Fibroblast of the conjunctiva (primary cell): ENCODE measurements at places on chromosomes 7 and 10.

- DNase-seq: no peak
These were observed 155.3 kb upstream of the AKR1E2 start for GRCh38 chr10:4670737-4671136.

DNA sequence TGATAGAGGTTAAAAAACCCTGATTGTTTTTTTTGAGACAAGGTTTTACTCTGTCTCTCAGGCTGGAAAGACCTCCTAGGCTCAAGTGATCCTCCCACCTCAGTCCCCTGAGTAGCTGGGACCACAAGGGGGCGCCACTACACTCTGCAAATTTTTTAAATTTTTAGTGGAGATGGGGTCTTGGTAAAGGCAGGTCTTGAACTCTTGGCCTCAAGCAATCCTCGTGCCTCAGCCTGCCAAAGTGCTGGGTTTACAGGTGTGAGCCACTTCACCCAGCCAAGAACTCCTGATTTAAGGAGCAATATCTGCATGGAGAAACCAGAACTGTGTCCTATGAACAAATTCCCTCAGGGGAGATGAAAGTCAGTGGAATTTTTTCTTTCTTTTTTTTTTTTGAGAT is 7.3 kb upstream of the KLHDC10 start:
- no peak for DNase-seq

- DNase-seq: peak; percentile 94
These were observed 280.2 kb upstream of the PITRM1 start for GRCh38 chr10:3452683-3453361.

DNA sequence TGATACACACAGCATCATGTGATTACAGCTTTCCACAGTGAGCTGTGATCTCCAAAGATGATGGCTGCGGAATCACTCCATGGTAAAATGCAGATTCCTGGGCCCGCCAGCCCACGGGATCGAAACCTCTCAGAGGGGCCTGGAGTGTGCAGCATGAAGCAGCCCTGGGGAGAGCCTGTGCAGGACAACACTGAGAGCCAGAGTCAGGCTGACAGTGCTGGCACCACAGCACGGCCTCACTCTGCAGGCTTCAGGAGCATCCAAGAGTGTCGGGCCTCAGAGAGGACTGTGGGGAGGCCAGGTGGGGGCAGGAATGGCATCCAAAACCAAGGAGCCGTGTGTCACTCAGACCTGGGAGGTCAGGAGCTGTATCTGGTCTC is 533.4 kb downstream of the TCERG1L start:
- DNase-seq: no peak

- DNase-seq: no peak
These were observed 109.7 kb downstream of the ELMO1 start for GRCh38 chr7:37338966-37339365.

GRCh38 chr7:101174322-101174854 is 5.7 kb downstream of the NAT16 start:
- no peak for DNase-seq

- no peak for DNase-seq
These were observed 217.6 kb downstream of the TCERG1L start for GRCh38 chr10:131093795-131094366.

GRCh38 chr7:93016681-93017381 is 100.9 kb downstream of the SAMD9 start:
- no peak for DNase-seq

DNA sequence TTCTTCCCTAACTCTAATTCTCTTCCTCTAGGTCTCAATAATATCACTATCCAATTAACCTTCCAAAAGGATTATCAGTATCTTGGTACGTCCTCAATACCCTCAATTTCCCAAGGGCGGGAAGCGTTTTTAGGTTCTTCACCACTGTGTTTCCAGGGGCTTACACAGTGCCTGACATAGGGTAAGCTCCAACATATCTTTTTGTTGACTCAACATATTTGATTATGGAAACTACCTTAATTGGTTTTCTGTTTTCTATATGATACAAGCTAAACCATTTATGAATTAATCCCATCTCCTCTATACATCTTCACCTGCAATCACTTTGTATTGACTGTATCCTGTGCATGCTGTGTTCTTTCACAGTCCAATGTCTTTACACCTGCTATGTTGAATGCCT is 987.3 kb downstream of the GRID1 start:
- DNase-seq: no peak

GRCh38 chr7:150898475-150899011 is 46.2 kb downstream of the AOC1 start:
- peak; percentile 43 for DNase-seq

GRCh38 chr10:74738052-74738451 is 88.3 kb upstream of the KAT6B start:
- no peak for DNase-seq

- no peak for DNase-seq
These were observed 465.1 kb upstream of the ADARB2 start for GRCh38 chr10:2202401-2202800.

GRCh38 chr7:128889121-128889520 is 21.4 kb downstream of the KCP start:
- DNase-seq: no peak

DNA sequence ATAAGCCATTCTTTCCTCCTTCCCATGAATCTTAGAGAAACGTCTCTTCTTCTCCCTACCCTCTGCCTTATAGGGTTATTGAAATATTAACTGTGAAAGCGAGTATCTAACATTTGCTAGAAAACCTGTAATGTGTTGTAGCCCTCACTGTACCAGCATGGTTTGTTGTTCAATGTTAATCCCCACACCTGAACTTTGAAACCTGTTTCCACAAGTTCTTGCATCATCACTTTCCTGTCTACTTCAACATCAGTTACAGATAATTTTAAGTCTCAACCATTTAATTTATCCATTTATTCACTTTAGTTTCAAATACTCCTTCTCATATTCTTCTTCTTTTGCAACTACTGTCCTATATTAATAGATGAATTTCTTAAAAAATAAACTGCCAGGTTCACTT is 148.2 kb downstream of the ETV1 start:
- DNase-seq: no peak

- no peak for DNase-seq
These were observed 11.6 kb upstream of the TMEM72 start for GRCh38 chr10:44899450-44900080.

- DNase-seq: peak; percentile 63
These were observed 31.9 kb downstream of the ARL4A start for GRCh38 chr7:12719141-12719919.

DNA sequence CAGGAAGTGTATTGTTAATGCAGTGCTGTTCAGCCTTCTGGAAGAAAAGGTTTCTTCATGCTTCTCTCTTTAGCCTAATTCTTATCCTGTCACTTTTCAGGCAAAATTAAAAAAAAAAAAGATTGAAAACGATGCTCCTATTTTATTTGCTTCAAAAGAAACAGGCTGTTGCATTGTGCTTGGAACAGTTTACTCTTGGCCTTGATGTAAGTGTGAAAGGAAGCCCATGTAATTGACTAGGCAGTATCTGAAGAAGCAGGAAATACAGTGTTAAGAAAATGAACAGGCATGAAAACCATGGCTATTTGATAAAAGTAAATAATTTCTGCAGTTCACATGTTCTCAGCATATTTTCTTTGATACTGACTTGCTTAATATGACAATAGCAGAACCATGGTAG is 40.4 kb upstream of the ATRNL1 start:
- DNase-seq: no peak

DNA sequence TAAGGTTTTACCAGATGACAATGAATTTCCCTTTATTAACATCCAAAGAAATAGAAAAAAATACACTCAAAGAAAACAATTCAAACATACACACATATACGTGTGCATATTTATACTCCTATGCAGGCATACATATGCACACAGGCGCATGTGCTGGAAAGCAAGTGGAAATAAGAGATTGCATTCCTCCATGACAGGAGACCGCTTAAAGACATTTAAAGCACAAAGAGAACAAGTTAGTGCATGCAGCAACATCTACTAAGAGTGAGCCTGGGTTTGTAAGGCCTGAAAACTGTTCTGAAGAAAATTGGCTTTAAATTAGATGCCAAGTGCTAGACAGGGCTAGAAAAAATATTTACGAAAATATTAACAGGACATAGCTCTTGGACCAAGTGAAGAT is 40.1 kb upstream of the PPP1R17 start:
- DNase-seq: no peak

- no peak for DNase-seq
These were observed 690.3 kb upstream of the FOXK1 start for GRCh38 chr7:3991731-3992231.

DNA sequence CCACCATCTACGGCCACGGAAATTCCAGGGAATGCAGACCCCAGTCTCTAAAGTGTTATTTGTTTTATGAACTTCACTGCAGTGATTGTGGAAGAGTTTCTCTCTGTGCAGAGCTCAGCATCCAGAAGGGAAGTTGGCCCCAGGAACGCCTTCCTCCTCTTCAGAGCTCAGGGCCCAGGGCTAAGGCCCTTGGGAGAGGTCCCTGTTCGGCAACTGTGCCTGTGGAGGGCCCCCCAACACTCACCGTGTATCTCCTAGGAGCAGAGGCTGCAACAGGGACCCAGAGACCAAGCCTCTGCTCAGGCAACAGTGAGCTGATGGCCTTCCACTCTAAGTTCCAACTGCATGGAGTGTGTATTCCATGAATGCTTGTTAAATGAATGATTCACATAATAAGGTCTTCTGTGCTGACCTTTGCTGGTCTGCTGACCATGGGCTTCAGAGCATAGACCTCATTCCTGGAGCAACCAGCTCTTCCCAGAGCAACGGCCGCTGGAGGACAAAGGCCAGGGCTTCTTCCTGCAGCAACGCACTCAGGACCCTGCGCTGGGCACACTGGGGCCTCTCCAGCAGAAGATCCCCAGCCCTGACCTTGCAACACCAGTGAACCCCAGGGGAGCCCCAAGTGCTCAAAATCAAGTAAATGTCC is 7.7 kb downstream of the DIP2C start:
- no peak for DNase-seq

GRCh38 chr10:123621492-123621891 is 44.7 kb upstream of the GPR26 start:
- no peak for DNase-seq

GRCh38 chr10:3904419-3904960 is 119.5 kb upstream of the KLF6 start:
- DNase-seq: no peak

- DNase-seq: no peak
These were observed 409 bp downstream of the DNMBP start for GRCh38 chr10:100009283-100009792.

GRCh38 chr7:35384761-35385700 is 131.1 kb upstream of the TBX20 start:
- DNase-seq: no peak

DNA sequence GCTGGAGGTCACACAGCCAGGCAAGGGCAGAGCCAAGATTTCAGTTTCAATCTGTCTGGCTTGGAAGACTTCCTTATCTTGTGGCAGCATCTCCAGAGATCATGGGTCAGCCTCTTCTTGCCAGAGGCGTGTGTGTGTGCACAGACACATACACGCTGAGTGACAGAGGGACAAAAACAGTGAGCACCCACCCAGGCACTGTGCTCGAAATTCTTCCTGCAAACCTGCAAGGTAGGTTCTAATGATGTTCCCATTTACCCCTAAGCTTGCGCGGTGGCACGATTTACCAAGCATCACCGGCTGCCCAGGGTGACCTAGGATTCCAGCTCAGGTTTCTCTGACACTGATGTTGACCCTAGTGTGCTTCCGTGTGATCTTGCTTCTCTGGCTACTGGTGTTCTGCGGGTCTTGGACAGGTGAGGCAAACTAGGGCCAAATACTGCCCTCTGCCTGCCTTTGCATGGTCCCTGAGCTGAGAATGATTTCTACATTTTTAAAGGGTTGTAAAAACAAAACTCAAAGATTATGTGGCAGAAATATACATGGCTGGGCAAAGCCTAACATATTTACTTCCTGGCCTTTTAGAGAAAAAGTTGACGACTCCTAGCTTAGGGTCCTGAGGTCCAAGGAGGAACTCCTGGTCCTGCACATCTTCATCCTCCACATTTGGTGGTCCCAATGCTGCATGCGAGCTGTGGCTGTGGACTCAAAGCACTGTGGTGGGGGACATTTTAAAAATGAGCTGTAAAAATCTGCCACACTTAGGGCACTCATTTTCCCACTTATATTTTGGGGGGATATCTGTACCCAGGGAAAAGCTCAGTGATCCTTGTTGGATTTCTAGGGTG is 268.5 kb downstream of the RPS24 start:
- no peak for DNase-seq

DNA sequence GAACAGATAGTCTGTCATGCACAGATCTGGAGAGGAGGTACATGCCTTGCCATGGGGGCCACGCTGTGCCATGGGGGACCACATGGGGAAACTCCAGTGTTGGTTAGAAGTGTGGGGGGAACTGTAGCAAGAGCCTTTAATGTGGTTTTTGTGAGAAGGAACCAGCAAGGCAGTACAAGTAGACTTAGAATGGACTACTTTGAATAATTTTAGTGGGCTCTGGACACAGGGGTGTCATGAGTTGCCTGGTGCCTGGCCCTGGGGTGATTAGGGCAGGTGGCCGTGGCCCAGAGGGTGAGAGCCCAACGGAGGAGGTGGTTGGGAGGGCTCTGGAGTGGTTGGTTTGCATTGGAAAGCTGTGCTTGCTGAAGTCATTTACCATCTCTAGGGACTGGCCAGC is 77.2 kb downstream of the CXCL12 start:
- DNase-seq: no peak

DNA sequence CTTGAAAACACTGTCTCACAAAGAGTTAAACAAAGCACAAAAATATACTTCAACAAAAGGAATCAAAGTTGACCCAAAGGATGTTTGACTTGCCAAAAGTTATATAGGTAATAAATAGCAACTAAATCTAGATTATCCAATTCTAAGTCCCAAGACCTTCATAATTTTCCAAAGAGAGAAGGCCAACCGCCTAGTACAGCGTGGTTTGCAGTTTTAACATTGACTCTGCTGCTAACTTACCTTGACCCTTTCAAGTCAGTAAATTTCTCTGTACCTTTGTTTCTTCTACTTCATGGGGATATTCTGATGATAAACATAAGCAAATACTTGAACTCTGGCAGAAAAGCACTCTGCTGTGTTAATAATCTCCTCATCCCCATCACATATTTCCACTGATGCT is 1.9 kb upstream of the GPR22 start:
- no peak for DNase-seq

DNA sequence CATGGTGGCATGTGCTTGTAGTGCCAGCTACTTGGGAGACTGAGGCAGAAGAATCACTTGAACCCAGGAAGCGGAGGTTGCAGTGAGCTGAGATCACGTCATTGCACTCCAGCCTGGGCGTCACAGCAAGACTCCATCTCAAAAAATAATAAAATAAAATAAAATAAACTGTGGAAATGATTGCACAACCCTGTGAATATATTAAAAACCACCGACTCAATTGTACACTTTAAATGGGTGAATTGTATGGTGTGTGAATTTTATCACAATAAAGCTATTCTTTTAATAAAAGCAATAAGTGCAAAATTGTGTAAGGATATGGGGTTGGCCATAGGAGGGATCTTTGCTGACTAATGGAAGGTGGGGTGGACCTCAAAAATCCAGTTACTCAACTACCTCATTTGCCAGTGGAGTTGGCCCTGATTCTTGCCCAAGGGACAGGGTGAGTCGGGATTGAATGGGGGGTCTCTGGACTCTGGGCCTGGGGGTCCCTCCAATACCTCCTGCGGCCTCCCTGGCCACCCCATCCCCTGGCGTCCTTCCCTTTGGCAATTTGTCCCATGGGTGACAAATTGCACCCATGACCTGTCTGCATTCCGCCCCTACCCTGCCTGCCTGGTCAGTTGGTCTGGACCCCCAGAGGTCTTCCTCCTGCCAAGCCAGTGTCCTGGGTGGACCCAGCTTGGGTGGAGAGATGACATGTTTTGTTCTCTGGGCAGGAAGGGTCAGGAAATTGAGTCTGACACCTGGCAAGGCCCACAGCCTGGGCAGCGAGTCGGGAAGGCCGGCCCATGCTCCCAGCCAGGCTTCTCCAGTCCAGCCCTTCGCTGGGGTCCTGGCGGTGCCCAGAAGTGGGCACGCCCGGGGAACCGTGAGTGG is 61.7 kb upstream of the ELN start:
- no peak for DNase-seq

- DNase-seq: no peak
These were observed at the start of gene AEBP1 for GRCh38 chr7:44103923-44104859. Gene AEBP1, plus strand, starts transcription at chr7:44104345. Its CDS starts 321 bp downstream, at chr7:44104666.
